ENCODE measurements at places on chromosomes 12 and 14.
A peak's percentile ranks its signal among the peaks of the same experiment; 100 is the strongest.

GRCh38 chr14:56811593-56812363, 1.5 kb upstream of the OTX2 start:
- DNase-seq = no peak

DNA sequence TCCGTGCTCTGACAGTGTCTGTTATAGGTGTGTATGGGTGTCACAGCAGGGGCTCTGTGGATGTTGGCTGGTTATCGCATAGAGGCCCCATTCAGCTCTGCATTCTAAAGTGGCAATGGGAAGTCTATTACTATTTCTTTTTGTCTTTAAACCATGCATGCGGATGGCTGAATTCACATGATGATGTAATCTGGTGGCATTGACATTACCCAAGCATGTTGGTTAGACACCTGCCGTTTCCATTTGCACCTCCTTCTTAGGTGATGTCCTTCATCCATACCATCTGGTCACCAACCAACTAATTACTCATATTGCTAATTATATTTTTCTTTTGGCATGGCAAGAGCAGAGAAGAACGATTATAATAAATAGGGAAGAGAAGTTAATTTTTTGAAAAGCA, 270.8 kb upstream of the RGS6 start:
- DNase-seq = no peak

DNA sequence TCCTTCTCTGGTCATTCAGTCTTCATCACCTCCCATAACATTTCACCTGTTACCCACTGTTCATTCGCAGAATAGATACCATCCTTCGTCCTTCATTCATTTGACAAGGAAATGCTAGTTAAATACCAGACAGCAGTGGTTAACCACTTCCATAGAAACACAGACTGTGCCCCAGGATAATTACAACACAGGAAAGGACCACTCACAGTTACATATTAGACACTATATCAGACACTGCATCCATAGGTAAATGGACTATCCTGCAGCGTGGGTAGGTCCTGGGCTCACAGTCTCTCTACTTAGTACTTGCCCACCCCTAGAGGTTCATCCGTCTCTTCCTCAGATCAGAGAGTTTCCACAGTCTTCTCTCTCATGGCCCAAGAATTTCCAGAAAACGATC, 1044.6 kb downstream of the VRK1 start:
- no peak for DNase-seq

GRCh38 chr12:84732828-84733340, 179.7 kb downstream of the SLC6A15 start:
- DNase-seq = no peak

- DNase-seq = no peak
Observed at GRCh38 chr12:107955966-107956643, 173.0 kb upstream of the WSCD2 start.

- no peak for DNase-seq
Observed at GRCh38 chr14:103700753-103701490, 14.3 kb downstream of the XRCC3 start.

- DNase-seq = no peak
Observed at GRCh38 chr14:44971459-44971858, 9.5 kb downstream of the TOGARAM1 start.

DNA sequence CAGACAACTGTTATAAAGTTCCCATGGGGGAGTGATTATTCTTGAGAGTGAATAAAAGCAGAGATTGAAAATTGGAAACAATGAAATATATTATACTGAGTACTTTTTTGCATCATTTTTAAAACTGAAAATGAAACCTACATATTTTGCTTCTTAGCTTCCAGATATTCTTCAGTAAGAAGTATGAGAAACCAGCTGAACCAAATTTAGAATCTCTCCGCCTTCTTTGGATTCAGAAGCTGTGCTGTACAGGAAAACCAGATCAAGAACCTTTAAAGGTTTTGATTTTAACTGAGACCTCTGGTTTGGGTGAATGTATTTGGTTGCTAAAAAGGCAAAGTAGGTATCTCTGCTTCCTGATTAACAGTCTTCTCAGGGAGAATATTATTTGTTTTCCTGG, 109.4 kb downstream of the AKAP6 start:
- no peak for DNase-seq

- DNase-seq = no peak
Observed at GRCh38 chr14:43145361-43145760, 1361.7 kb downstream of the FSCB start.

GRCh38 chr12:74285773-74286172, 251.9 kb upstream of the ATXN7L3B start:
- DNase-seq = no peak

- DNase-seq = no peak
Observed at GRCh38 chr12:100566887-100567637, 6.4 kb upstream of the GAS2L3 start.

GRCh38 chr12:18454330-18454729, 193.0 kb downstream of the PIK3C2G start:
- no peak for DNase-seq

DNA sequence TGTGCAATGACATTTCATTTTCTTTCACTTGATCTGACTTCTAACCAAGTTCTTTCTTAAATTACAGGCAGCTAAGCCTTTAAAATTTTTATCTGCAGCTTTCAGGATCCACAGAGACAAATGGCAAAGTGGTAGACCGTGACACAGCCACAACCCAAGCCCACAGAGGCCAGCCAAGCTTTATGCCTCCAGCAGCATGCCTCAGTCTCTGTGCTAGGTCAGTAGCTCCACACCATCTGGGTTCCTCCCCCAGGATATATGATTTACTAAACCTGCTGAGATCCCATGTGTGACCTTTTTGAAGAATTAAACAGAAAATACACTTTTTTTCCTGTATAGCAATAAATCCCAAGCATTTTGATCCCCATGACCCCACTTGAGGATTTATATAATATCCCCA, 290.4 kb upstream of the CAND1 start:
- no peak for DNase-seq

GRCh38 chr14:69013943-69014782, 35.1 kb upstream of the ACTN1 start:
- peak; percentile 57 for DNase-seq

Data from dorsolateral prefrontal cortex (tissue), 122 donors.